Tongue (tissue), 3 donors: ENCODE measurements at places on chromosomes 6 and 20.

GRCh38 chr6:135692426-135692825 is 159.1 kb upstream of the PDE7B start:
- no peak for DNase-seq

GRCh38 chr6:118697554-118697953 is 46.2 kb upstream of the CEP85L start:
- no peak for DNase-seq

DNA sequence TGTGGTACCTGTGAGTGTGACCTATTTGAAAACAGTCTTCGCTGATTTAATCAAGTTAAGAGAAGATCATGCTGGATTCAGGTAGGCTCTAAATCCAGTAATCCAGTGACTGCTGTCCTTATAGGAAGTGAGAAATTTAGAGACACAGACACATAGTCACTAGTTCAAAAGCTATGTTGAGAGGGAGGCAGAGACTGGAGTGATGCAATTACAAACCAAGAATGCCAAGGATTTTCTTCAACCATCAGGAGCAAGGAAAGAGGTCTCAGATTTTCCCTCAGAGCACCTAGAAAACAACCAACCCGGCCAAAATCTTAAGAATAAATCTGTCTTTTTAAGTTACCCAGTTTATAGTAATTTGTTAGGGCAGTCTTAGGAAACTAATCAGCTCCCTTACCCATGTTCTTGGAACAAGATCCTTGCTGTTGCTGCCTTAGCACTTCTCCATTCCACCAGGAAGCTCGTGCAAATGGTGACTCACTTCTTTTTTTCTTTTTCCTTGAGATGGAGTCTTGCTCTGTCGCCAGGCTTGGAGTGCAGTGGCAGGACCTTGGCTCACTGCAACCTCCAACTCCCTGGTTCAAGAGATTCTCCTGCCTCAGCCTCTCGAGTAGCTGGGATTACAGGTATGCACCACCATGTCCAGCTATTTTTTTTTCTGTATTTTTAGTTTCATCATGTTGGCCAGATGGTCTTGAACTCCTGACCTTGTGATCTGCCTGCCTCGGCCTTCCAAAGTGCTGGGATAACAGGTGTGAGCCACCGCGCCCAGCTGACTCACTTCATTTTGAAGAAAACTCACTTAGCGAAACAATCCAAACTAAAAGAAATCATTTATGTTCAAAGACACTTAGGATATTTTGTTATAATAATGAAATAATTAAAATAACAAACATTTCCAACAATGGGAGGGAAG is 34.4 kb upstream of the ZNF184 start:
- no peak for DNase-seq

GRCh38 chr6:54980511-54981275 is 134.1 kb downstream of the FAM83B start:
- DNase-seq, result no peak

- no peak for DNase-seq
Measured at GRCh38 chr20:63335711-63336110, 25.4 kb downstream of the CHRNA4 start.

- peak; percentile 98 for DNase-seq
Measured at GRCh38 chr6:26033085-26033940, 53.9 kb upstream of the HFE start.

GRCh38 chr20:1330075-1330830 is 1.3 kb upstream of the SDCBP2 start:
- no peak for DNase-seq

DNA sequence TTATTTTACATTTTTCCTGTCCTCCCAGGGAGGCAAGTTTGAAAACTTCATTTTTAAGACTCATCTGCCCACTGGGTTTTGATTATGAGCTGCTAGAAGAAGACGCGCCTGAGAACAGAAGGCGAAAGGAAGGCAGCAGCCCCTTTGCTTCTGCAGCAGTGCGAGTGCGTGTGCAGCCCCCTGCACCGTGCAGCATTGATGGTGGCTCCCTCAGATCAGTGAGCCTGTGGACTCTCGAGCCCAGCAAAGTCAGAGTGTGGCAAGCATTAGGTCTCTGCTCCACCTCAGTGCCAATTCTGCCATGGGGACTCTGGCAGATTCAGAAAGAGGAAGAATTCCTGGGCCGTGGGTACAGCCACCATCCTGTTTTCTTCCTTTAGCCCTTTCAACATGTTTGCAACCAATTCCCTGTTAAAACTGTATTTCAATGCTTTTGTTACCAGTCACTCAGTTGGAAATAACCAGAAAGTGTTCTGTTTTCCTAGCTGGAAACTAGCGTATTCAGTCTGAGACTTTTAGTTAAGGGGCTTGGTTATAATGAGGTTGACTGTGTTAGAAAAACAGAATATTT is 134.8 kb upstream of the OGFRL1 start:
- no peak for DNase-seq

GRCh38 chr6:27836141-27836782 is 75.9 kb downstream of the OR2B2 start:
- peak; percentile 25 for DNase-seq

DNA sequence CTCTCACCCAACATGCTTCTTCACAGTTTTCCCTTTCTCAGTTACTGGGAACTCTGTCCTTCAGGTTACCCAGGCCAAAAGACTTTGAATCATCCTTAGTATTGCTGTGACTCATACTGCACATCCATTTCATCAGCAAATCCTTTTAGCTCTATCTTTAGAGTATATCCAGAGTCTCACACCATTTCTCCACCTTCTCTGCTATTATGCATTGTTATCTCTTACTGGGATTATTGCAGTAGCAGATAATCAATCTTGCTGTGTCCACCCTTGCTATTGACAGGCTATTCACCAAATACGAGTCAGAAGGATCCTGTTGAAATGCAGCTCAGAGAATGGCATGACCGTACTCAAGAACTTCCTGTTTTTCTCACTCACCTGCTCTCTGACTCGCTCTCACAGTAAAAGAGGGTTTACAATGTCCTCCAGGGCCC is 57.3 kb downstream of the BCKDHB start:
- no peak for DNase-seq

GRCh38 chr6:110476046-110476849 is at the start of gene SLC22A16:
TSS of gene SLC22A16 (minus strand) at chr6:110476613. CDS start at chr6:110476574, 39 bp downstream.
- peak; percentile 34 for DNase-seq

GRCh38 chr6:6484681-6485080 is 103.8 kb upstream of the LY86 start:
- DNase-seq, result no peak

- DNase-seq, result no peak
Measured at GRCh38 chr20:43831481-43832065, 83.1 kb upstream of the TOX2 start.

DNA sequence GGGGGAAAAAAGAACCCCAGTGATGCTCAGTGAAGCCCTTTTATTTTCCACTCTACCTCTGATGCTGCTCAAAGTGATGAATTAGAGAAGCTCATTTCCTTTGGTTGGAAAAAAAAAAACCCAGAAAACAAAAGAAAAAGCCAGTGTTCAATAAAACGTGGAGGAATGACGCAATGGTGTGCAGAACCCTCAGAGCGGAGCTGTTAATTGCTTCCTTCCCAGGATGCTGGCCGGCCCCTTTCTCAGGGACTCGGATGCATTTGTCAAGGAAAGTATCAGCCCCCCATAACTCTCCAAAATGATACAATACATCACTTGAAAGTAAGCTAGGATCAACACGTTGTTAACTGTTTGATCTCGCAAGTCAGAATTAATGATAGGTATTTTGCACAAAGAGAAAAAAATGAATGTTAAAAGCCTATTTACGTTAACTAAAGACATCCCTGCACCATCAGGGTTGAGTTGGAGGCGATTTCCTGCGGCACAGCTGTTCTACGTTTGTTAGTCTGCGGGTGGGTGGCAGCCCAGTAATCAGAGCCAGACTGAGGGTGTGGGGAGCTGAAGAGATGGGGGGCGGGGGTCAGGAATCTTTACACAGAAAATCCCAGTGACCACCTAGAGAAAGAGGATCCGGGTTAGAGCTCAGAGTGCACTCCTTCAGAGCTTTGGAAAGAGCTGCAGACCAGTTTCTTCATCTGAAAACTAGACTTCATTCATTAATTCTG is 132.4 kb downstream of the BMP7 start:
- peak; percentile 77 for DNase-seq

- no peak for DNase-seq
Measured at GRCh38 chr6:109348226-109348625, 34.0 kb downstream of the CD164 start.

GRCh38 chr6:119174085-119174445 is 95.6 kb upstream of the FAM184A start:
- DNase-seq, result peak; percentile 43

GRCh38 chr6:56655996-56656395 is 13.3 kb upstream of the DST start:
- DNase-seq, result no peak

DNA sequence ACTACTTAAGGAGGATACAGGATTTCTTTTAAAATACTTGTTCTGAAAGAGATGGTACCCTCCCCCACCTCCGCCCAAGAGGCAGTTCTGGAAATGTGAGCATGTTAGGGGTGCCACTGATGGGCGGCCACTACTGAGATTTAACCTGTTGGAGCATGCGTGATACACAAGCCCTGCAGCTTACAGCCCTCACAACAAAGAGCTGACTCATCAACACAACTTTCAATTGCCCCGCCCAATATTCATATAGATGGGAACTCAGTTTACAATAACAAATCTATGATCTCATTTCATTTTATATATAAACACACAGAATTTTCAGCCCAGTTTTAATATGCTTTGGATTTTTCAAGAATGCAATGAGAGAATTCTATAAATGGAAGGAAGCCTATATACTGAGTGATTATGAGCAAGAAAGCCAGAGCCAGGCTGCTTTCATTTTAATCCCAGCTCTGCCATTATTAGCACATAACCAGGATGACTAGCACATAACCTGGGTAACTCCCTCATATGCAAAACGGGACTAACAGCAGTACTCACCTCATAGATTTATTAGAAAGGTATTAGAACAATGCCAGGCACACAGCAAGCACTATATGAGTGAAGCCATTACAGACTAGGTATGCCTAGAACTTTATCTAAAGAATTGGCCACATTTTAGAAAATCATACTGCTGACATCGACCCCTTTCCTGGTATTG is 45.6 kb upstream of the IPCEF1 start:
- DNase-seq, result peak; percentile 25

DNA sequence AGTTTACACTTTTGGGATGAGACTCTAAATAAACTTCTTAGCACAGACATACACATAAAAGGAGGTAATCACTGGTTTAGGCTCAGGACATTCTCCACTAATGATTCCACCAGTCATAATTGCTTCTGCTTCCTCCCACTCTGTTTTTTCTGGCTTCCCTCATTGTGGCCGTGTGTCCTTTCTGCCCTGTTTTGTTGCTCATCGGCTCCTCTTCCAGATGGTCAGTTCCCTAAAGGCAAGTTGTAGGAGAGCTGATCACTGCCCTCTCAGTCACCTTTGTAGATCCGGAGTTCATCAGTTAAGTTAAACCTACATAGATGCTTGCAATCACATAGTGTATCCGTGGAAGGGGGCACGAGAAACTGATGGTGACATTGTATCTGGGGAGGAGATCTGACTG is 200.5 kb upstream of the ARG1 start:
- no peak for DNase-seq

- DNase-seq, result no peak
Measured at GRCh38 chr20:10308652-10309051, 90.0 kb downstream of the SNAP25 start.

DNA sequence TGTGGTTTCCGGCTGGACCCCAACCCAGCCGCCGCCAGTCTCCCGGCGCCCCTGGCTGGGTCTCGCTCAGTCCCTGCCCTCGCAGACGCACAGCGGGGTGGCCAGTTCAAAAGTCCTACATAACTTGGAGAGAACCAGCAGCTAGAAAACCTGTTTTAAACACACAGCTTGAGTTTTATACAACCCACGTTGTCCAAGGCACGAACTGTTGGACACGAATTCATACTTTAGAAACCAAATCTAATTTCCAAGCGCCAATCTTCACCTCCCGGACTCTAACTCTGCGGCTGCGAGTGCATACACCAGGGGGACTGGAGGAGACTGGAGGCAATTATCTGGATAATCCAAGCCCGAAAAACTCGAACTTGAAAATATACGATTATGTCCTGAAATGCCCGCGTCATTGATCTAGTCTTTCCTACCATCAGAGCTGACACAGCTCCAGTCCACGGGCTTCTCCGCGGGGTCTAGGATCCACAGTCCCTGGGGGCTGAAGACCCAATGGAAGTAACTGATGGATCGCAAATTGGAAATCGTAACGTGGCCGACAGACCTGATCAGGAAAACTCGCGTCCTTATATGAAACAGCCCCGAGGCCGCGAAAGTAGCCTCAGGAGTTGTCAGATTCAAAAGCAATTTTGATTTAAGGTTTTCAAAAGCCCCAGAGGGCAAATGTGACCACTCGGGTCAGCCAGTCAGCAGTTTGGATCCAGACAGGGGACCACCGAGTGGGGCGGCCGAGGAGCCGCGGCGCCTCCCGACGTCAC is 843 bp upstream of the HEY2 start:
- peak; percentile 61 for DNase-seq

DNA sequence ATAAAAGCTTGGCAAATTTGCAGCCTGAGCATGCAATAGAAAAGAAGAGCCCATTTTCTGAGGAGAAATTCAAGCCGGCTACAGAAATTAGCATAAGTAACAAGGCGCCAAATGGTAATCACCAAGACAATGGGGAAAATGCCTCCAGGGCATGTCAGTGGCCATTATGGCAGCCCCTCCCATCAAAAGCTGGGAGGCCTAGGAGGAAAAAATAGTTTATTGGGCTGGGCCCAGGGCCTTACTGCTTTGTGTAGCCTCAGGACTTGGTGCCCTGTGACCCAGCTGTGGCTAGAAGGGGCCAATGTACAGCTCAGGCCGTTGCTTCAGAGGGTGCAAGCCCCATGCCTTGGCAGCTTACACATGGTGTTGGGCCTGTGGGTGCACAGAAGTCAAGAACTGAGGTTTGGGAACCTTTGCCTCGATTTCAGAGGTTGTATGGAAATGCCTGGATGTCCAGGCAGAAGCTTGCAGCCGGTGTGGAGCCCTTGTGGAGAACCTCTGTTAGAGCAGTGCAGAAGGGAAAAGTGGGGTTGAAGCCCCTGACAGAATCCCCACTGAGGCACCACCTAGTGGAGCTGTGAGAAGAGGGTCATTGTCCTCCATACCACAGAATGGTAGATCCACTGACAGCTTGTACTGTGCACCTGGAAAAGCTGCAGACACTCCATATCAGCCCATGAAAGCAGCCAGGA is 328.5 kb upstream of the MAP3K7 start:
- DNase-seq, result no peak

DNA sequence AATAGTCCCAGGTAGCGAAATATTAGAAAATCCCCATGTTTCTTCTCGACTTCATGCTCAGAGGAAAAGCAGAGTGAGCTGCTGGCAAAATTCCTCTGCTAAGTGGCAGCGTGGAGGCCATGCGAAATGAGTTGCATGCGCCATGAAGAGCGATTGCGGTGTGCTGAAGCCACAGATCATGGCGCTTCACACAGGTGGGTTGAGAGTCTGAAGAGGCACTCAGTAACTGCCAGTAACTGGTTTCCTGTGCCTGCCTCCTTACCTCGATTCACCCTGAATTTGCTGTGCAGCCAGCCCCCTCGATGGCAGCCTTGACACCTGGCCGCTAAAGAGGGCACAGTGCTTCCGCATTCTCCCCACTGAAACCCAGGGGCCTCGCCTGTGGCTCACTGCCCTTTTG is 301.5 kb downstream of the NRN1 start:
- DNase-seq, result no peak

GRCh38 chr6:4786996-4787395 is 10.8 kb downstream of the CDYL start:
- DNase-seq, result no peak

- DNase-seq, result no peak
Measured at GRCh38 chr6:73341335-73341734, 12.7 kb downstream of the DPPA5 start.
